ENCODE measurements at places on chromosomes 11 and 22. TPM values are rescaled to one million over a fixed set of nuclear protein-coding genes. Genes with fewer than 3 reads are reported as not detected.

Gene PKNOX2
- 3.1 TPM for total RNA-seq

Gene MYOD1
- total RNA-seq = not detected

Gene OSBP2
- 23.0 TPM for total RNA-seq

Gene CABP2
- not detected for total RNA-seq

Gene ZP1
- total RNA-seq = 0.12 TPM

Gene RIMBP3B
- total RNA-seq = 0.17 TPM

Gene KCNJ11
- total RNA-seq = 10.5 TPM

Gene TIMM8B
- total RNA-seq = 62.5 TPM

Gene DDIAS
- total RNA-seq = 2.6 TPM

Gene TNNI2
- total RNA-seq = 2.4 TPM

Gene PGA4
- 2.0 TPM for total RNA-seq

Gene OR6T1
- total RNA-seq = not detected

Gene RAG2
- not detected for total RNA-seq

Gene HOATZ
- not detected for total RNA-seq

Gene TTC28
- total RNA-seq = 30.4 TPM

Gene ACAD8
- total RNA-seq = 22.6 TPM

Gene HTR3B
- total RNA-seq = 0.77 TPM

Gene FIBIN
- 36.7 TPM for total RNA-seq

Gene PLAAT3
- 32.4 TPM for total RNA-seq

Gene APLNR
- 0.48 TPM for total RNA-seq

Gene KRTAP5-9
- total RNA-seq = not detected

Gene THAP12
- 62.6 TPM for total RNA-seq

Gene MS4A6E
- total RNA-seq = not detected

Gene MUC2
- total RNA-seq = 18.2 TPM
